ENCODE measurements at places on chromosomes 3 and 15.

- DNase-seq = no peak
These were observed 29.0 kb upstream of the DENND4A start for GRCh38 chr15:65821070-65821469.

DNA sequence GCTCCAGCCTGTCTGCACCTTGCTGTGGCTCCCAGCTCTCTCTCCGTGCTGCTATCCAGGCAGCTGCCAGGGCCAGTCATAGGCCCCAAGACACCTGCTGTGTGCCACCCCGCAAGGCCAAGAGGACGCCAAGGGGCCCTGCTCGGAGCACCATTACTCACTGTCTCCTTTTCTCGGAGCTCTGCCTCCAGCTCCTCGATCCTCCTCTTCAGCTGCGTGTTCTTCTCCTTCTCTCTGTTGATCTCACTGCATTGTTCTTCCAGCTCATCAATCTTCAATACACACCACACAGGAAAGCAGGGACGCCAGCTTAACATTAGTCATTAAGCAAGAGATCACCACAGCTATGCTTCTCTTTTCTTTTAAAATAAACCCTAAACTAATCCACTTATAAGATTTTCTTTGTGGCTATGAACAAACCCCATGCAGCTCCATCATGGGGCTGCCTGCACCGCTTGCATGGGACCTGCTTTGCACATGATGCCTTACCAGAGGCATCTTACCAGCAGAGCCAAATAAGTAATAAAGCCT, 42.6 kb downstream of the WHAMM start:
- DNase-seq = no peak

GRCh38 chr15:64642875-64643274, 132.5 kb downstream of the RBPMS2 start:
- no peak for DNase-seq

GRCh38 chr15:87816016-87816415, 440.5 kb downstream of the NTRK3 start:
- DNase-seq = no peak

- DNase-seq = no peak
These were observed 41.8 kb upstream of the CCNL1 start for GRCh38 chr3:157201648-157202278.

- DNase-seq = peak; percentile 87
These were observed at the start of gene IL17RC for GRCh38 chr3:9916734-9917680. Gene IL17RC, plus strand, starts transcription at chr3:9917098. Its CDS starts 218 bp downstream, at chr3:9917316.

DNA sequence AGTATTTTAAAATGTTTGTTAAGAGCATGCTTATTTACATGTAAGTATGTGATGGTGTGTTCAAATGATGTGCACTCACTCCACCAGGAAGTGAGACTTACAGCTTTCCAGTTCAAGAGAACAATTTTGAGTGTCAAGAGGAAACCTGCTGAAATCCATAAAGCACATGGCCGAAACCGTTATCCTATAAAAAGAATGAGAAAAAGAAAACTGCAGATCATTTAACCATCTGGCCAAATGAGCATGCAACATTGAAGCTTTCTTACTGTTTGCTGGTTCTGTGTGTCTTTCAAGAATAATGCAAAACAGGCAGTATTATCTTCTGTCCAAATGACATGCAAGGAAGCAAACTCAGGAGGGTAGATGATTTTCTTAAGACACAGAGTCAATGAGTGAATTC, 26.3 kb downstream of the GABRR3 start:
- DNase-seq = no peak

DNA sequence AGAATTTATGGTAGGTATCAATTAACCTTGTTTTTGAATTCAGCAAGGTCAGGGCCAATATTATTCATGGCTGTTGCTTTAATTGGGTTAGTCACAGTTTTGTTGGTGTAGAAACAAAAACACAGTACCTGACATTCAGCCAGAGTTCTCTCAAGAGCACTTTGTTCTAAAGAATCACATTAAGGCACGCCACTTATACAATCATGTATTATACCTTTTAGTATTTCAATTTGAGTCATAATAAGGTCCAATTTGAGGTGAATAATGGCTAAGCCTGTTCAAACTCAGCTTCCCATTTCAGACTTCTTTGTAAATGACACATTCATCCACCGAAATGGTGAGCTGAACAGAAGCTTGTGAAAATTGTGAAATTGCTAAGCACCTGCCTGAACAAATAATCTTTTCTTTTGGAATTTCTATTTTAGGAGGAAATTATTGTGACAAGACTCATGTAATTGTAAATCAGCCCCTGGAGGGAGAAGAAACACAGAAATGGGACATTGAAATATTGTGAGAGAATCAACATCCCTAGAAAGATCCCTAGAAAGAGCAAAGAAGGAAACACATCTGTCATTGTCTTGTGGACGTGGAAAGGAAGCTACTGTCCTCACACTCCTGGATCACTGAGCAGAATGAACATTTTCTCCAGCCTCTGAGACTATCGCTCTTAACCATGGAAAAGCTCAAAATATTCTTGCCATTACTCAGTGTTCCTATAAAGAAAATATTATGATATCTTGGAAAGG, 29.3 kb downstream of the RIOX2 start:
- no peak for DNase-seq

DNA sequence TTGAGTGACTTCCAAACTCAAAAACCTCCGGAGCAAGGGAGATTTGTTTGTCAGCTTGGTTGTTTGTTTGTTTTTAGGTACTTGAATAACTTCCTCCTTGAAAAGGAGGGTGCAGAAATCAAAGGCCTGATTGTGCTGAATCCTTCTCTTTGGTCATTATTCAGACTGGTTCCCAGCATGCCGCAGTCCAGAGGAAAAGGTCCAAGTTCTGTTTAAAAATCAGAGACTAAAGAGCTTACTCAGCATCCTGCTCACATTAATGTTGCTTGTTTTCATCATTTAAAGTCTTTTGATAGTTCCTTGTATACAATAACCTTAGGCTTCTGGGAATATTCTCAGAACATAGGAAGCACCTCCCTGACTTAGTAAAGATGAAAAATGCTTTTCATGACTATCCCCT, 982 bp upstream of the SCG3 start:
- DNase-seq = no peak

- DNase-seq = no peak
These were observed 23.6 kb upstream of the CLDN1 start for GRCh38 chr3:190345878-190346277.

DNA sequence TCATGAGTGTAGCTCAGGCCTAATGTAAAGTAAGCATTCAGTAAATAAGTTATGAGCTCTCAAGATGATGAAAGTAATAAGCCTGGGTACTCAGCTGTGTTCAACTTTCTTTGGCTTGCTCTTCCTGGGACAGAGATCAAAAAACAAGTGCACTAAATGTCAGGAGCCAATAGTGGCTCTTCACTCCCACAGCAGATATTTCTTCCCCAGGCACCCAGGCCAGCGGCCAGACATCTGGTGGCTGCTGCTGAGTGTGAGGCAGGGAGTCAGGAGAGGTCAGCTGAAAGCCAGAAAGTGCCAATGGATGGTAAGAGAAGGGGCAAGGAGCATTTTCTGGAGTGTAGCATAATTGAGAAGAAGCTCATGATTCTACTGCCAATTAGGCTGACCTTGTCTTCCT, 18.2 kb upstream of the ITGA11 start:
- DNase-seq = peak; percentile 46
